ENCODE measurements at places on chromosomes 1 and 21. TPM values are rescaled to one million over a fixed set of nuclear protein-coding genes. Genes with fewer than 3 reads are reported as not detected.

The OR6K3 gene
- not detected for total RNA-seq

- DNase-seq: no peak
These were observed 20.1 kb upstream of the CDCP2 start for GRCh38 chr1:54172614-54173599.

The SMCP gene
- not detected for total RNA-seq

The FMO3 gene
- total RNA-seq: not detected

The THEMIS2 gene
- 1.5 TPM for total RNA-seq

DNA sequence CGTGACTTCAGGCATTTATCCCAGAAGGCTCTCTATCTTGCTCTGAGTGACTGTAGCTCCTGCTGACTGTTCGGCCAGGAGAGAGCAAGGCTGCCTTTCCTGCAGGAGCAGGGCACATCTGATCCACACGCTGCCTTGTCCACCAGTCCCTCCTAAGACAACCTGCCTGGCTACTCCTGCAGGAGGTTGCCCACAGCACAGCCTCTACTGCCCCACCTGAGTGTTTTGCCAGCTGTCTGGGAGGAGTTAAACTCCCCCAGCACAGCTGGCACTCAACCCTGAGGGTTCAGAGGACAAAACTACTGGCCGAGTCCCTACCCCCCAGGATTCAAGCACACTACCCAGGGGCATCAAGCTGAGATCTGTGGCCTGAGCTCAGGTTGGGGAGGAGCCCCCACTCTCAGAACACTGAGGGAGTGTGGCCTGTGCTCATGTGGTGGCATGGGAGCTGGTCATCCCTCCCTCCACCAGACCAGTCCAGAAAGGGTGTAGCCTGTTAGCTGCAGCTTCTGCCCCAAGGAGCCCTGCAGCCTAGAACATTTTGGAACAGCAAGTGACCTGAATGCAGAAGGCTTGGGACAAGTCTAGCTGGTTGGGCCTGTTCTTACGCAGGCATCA lies 237.3 kb downstream of the SLC44A5 start:
- DNase-seq: no peak

DNA sequence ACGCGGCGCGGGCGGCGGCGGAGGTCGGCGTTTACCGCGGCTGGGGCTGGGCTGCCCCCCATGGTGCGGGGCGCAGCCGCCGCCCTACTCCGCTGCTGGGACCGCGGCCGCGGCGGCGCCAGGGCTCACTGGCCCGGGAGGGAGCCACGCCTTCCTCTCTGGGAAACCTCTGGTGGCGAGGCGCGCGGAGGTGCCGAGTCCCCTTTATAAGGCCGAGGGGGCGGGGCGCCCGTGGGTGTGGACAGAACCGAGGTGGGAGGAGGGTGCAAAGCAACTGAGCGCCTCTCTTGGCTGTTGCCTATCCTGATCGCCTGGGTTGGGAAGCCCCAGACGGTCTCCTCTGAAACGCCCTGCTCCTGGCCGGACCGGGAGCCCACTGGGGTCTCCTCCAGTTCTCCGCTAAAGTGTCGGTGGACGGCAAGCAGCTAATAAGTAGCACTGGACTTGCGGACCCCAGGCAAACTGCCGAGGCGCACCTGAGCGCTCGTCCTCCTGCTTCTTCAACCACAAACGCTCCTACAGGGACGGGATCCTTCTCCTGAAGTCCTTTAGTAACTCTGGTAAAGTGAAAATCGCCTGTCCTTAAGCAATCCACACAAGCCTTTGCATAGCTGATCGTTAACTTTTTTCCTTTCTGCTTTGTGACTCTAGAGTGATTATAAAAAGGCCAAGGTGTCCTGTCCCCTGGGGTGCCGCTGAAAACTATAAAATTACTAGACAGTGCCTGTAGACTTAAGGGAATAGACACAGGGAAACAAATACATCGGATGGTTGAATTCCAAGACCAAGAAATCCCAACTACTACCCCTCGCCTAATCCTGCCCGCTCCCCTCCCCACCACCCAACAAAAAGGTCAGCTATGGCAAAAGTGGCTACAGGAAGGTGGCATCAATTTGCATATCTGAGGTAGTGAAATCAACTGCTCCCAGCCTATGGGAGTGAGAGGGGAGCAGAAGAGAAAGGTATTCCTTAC lies at the start of gene PTGER3:
Gene PTGER3 (minus strand): TSS at position 182 of the 973 bp plus-strand sequence. CDS start 239 bp downstream, outside the sequence.
- peak; percentile 5 for DNase-seq

DNA sequence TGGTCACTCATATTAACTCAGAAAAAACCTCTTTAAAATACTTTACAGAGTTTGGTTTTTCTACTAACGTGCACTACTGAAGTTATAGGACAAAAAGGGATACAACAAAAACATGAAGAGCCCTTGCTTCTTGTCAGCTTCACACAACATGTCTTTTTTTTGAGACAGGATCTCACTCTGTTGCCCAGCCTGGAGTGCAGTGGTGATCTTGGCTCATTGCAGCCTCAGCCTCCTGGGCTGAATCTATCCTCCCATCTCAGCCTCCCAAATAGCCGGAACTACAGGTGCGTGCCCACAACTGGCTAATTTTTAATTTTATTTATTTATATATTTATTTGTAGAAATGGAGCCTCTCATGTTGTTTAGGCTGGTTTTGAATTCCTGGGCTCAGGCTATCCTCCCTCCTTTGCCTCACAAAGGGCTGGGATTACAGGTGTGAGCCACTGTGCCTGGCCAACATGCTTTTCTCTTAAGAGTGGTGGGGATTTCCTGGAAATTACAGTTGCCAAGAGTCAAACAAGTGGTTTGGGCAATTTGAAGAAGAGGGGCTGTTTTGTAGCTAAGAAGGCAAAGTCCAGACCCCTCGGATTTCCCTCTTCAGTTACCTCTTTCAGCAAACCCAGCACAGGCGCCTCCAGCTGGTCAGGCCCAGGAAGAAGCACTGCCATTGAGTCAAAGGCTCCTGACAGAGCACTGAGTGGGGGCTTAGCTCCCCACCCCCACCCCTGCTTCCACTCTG lies 6.4 kb upstream of the SMPDL3B start:
- DNase-seq: peak; percentile 33

- no peak for DNase-seq
These were observed 37.3 kb upstream of the F3 start for GRCh38 chr1:94578856-94579255.

The C1orf94 gene
- total RNA-seq: not detected

DNA sequence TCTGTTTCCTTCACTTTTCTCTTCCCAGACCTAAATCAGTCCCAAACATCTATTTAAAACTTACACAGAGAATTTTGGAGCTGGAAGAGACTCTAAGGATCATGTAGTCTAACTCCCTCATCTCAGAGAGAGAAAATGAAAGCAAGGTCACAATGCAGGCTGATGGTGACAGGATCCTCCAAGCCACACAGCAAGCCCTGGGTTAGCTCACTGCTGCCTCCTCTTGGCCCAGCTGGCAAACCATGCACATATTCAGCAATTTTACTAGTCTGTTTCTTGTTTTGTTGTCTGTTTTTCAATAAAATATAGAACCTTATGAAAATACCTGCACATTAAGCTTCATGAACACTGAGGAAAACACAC lies 27.7 kb upstream of the LY9 start:
- DNase-seq: peak; percentile 60

The DMRTA2 gene
- not detected for total RNA-seq

The BRINP3 gene
- 0.26 TPM for total RNA-seq

DNA sequence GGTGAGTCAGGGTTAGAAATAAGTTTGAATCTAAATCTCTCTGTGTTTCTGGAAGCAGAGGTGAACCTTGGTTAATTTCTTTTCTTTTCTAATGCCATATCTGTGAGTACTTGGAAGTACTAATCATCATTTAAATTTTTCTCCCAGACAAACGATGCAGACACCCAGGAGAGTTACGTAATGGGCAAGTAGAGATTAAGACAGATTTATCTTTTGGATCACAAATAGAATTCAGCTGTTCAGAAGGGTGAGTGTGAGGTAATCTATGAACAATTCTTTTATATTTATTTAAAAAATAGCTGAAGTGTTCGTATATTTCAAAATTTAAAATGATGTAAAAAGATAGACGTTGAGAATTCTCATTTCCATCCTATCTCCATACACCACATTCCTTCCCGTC lies 11.2 kb downstream of the C4BPA start:
- no peak for DNase-seq

The PRKCZ gene
- 20.3 TPM for total RNA-seq

The BCAN gene
- total RNA-seq: 0.37 TPM

The SPRR2E gene
- not detected for total RNA-seq

DNA sequence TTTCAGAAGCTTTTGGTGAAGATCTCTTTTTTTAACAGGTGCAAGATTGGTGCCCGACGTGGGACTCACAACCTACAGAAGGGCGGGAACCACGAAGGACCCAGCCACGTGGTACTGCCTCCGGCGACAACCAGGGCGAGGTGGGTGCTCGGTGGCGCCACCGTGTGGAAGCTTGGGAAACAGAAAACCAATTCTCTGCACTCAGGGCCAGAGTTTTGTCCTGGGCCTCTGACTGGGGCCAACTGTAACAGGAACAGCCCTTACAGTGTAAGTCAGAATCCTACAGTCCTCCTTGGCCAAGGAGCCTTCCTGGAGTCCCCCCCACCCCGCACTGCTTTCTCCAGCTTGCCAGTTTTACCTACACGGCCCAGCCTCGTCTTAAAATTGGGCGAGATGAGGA lies 11.6 kb upstream of the S100A7A start:
- DNase-seq: peak; percentile 73

GRCh38 chr1:85427849-85428248 lies 37.1 kb downstream of the DDAH1 start:
- no peak for DNase-seq

- DNase-seq: no peak
These were observed 84.3 kb downstream of the HS2ST1 start for GRCh38 chr1:86998727-86999126.

DNA sequence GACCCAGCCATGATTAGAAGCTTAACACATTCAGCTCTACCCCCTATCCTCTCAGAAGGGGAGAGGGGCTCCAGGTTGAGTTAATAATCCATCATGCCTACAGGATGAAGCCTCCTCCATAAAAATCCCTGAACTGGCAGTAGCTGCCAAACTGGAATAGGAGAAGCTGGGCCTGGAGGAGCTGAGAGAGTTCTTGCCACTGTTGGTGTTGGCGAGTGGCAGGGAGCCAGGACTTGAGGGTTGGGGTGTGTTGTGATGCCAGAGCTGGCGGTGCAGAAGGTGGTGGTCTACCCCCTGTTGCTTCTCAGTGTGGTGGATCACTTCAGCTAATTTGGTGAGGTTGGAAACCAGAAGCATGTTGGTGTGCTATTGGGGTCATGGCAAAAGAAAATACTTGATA lies 36.5 kb downstream of the IVNS1ABP start:
- DNase-seq: no peak

DNA sequence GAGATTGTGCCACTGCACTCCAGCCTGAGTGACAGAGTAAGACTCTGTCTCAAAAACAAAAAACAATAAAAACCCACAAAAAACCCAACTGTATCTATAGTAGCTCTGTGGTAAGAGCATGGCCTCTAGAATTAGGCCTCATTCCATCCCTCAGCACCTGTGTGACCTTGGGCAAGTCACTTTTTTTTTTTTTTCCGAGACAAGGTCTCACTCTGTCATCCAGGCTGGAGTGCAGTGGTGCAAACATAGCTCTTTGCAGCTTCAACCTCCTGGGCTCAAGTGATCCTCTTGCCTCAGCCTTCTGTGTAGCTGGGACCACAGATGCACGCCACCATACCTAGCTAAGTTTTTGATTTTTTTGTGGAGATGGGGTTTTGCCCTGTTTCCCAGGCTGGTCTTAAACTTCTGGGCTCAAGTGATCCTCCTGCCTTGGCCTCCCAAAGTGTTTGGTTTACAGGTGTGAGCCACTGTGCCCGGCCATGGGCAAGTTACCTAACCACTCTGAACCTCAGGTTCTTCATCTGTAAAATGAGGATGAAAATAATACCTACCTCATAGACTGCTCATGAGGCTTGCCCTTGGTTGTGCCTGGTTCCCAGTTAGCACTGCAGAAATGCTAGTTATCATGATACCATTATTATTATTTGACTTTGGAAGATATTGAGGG lies 15.3 kb upstream of the MYOM3 start:
- no peak for DNase-seq

DNA sequence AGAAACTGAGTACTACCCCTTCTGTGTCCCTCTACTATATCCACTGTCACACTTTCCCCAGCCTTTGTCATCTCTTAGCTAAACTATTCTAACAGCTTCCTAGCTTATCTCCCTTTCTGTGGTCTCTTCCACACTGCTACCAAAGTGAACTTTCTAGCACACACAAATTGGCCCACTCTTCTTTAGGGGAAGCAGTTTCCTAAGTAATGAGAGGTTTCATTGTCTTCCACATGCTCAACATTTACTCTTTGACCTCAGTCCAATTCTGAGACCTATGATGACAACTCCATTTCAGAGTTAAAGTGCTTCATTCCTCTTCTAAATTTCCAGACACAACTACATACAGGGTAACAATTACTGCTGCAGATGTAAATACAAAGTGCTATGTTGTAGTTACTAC lies 32.9 kb downstream of the SCYL3 start:
- no peak for DNase-seq

DNA sequence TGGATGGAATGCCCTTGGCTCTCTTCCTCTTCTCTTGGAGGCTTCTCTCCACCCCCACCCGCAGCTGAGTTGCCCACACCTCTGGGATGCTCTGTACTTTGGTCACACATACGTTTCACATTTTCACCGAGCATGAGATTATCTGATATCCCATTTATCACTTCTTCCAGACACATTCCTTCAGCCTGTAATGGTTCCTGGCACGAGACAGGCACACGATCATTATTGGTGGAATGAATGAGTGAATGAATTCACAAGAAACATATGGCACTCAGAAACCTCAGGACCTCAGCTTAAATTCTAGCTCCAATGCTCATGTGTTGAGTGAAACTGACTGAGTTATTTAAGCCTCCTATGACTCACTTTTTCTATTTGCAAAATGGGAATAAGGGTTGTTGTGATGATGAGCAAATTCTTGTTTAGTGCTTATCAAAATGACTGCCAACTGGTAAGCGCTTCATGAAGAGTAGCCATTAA lies 242.7 kb upstream of the JUN start:
- DNase-seq: no peak

DNA sequence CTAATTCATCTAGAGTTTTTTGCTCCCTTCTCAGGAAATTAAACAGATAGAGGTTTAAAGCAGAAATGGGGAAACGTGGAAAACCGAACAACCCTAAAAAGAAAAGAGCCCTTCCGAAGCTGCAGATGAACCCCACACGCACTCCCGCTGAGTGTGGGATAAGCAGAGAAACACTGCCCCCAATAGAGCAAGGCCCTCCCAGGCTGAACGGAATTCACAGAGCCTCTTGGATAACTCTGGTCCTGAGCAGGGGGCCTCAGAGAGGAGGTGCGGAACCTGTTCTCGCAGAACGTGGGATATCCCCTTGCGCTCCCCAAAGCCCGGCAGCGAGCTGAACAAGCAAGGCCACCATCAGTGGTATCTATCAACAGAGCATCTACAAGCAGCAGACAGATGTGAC lies 44.9 kb downstream of the SSBP3 start:
- no peak for DNase-seq

The GJA5 gene
- 0.28 TPM for total RNA-seq
